ENCODE measurements at places on chromosomes 1 and 21.

GRCh38 chr1:89974696-89975470, 20.0 kb upstream of the ZNF326 start:
- no peak for DNase-seq

- no peak for DNase-seq
Measured at GRCh38 chr21:41220208-41220733, 52.3 kb downstream of the BACE2 start.

- DNase-seq: no peak
Measured at GRCh38 chr21:25080141-25080540, 527.1 kb downstream of the MRPL39 start.

GRCh38 chr1:34977210-34977471, 8.0 kb downstream of the TMEM35B start:
- DNase-seq: no peak

DNA sequence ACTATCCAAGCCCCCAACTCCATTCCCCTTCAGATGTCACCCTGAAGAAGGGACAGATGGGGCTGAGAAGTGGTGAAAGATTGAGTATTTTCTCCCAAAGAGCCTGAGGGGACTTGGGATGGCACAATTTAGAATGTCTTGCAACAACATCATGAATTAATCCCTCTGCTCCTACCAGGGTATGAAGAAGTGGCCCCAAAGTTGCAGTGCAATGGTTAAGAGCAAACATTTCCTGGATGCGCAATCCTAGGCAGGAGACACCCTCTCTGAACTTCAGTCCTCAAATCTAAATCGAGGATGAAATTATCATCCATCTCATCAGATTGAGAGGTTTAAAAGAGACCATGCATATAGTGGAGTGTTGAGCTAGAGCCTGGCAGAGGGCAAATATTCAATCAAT, 28.6 kb upstream of the CITED4 start:
- no peak for DNase-seq

Data from head of caudate nucleus (tissue), 42 donors.